ENCODE measurements at places on chromosomes 2 and 18.

- DNase-seq, result peak; percentile 6
Observed at GRCh38 chr2:44741507-44741906, 200.0 kb upstream of the SIX3 start.

DNA sequence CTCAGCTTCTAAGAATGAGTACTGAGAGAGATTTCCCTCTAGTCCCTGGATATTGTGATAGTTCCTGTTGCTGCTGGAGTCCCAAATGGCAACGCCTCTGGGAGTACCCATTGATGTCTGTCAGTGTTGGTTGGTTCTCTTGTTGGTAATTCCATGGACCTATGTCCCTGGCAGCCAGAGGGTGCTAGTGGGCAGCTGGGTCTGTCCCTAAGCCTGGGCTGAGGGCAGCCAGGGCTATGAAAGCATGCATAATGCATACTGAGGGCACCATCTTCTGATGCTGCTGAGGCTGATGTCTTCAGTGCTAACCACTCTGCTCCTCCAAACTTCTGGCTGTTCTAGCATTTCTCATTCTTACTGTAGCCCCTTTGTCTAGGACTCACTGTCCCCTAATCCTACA, 35.9 kb downstream of the NABP1 start:
- no peak for DNase-seq

GRCh38 chr2:140117386-140117785, 1337.2 kb upstream of the NXPH2 start:
- DNase-seq, result no peak

DNA sequence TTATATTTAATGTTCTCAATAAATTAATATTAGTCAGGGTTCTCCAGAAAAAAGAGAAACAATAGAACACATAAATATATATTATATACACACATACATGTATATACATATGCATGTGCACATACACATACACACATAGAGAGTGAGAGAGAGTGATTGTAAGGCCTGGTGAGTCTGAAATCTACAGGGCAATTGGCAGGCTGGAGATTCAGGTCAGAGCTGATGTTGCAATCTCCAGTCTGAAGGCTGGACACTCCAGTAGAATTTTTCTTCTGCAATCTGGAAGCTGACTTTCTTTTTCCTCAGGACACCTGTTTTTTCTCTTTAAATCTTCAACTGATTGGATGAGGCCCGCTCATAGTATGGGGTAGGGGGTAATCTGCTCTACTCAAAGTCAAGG, 3.2 kb downstream of the TMEM182 start:
- DNase-seq, result no peak

DNA sequence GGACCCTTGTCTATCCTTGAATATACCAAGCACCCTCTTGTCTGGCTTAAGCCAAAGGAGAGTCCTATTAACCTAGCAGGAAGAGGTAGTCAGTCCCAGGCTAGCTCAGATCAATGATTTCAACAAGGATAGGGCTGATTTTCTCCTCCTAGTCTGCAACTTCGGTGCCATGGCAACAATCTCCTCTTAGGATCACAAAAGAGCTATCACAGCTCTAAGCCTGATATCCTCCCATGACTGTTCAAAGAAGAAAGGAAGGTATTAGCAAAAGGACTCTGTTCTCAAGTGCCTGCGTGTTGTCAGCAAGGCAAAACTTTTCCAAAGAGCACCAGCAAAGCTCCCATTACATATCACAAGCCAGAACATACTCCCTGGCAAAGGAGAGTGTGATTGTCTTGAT, 58.7 kb upstream of the DDX18 start:
- DNase-seq, result no peak

DNA sequence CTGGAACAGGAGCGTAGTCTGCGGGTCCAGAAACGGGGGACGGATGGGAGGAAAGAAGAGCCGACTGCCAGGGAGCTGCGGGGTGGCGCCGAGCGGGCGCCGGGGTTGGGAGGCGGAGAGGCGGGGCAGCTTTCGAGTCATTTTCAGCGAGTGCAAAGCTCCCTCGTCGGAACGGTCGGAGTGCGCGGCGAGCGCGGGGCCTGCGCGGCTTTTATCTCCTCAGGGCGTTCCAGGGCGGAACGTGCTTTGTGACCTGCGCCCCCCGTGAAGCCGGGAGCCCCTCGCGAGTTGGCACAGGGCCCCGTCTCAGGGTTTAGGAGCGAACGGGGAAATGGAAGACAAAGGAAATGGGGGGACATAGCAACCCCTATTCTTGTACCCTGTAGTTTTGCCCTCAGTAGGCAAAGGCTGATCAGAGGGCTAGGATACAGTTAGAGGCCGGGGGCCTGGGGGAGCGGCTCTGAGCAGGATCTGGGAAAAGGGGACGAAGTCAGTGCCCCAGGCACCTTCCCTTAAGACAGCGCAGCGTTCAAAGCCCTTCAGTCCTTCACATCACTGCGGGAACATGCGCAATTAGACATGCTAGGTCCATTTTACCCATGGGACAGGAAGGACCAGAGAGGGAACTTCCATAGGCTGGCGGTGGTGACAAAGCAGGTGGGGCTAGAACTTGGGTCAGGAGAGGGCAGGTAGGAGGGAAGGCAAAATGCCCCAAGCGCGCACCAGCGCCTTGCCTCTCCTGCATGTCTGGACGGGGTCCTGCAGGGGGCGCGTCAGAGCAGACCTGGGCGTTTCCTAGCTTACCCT, 60.1 kb upstream of the IL1RL1 start:
- peak; percentile 44 for DNase-seq

DNA sequence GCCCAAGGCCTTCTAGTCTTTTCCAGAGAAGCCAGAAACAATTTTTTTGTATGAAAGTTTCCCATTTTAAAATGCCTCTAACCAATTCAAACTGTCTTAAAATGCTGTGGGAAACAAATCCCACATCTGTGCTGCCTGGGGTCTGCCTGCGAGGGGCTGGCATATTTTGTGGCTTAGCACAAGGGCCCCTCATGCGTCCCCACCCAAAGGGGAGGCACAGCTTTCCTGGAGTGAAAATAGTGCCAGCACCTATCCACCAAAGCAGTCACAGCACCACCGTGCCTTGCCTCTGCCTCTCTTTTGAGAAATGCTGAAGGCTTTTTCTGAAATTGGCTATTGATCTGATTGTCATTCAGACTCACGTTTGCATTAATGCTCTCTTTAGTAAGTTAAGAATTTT, 22.2 kb upstream of the GNAL start:
- no peak for DNase-seq

- DNase-seq, result peak; percentile 74
Observed at GRCh38 chr2:55120634-55121359, 70.5 kb upstream of the RTN4 start.

- no peak for DNase-seq
Observed at GRCh38 chr18:379681-380330, 112.0 kb upstream of the THOC1 start.

All from EH (cell line).